HTR-8/SVneo (cell line): ENCODE measurements at places on chromosomes 5 and 9.

DNA sequence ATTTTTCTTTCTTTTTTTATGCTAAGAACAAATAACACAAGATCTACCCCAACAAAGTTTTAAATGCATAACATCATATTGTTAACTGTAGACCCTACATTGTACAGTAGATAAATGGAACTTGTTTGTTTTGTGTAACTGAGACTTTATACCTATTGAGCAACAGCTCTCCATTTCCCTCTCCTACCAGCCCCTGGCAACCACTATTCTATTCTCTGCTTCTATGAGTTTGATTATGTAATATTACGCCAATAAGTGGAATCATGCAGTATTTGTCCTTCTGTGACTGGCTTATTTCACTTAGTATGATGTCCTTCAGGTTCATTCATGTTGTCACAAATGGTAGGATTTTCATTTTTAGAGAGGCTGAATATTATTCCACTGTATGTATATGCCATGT lies 308.2 kb upstream of the PRR16 start:
- DNase-seq: no peak

DNA sequence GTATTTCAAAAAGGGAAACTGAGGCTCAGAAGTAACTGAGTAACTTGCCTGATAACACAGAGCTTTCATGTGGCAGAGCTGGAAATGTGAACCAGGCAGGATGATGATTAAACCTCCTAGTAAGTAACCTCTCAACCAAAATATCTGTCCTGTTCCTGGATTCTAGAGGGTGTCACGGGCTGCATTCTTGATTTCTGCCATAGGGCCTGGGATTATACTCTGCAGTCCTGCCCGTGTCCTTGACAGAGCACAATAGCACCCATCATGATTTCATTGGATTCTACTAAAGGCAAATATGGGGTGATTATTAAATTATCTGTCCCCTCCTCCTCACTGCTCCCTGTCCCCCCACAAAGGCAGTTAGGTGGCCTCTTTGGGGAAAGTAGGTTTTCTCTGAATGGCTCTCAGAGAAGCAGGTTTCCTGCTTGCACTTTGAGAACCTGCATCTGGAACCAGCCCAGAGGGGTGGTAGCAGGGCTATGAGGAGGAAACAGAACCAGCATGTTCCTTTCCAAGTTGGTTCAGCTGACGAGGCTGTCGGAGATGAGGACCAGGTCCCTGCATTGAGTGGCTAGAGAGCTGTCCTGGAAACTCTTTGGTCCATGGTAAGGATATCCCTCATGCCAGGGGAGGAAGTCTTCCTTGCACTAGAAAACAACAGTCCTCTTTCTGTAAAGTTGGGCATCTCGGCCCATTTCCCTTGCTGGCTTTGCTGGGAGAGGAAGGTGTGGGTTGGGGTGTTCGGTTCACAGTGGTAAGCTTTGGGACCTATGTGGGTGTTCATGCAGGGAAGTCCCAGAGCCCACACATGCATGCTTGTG lies 36.6 kb downstream of the PPARGC1B start:
- no peak for DNase-seq

GRCh38 chr5:170640731-170641588 lies 137.1 kb downstream of the KCNIP1 start:
- DNase-seq: no peak

GRCh38 chr9:111940697-111941096 lies 44.1 kb downstream of the UGCG start:
- no peak for DNase-seq

DNA sequence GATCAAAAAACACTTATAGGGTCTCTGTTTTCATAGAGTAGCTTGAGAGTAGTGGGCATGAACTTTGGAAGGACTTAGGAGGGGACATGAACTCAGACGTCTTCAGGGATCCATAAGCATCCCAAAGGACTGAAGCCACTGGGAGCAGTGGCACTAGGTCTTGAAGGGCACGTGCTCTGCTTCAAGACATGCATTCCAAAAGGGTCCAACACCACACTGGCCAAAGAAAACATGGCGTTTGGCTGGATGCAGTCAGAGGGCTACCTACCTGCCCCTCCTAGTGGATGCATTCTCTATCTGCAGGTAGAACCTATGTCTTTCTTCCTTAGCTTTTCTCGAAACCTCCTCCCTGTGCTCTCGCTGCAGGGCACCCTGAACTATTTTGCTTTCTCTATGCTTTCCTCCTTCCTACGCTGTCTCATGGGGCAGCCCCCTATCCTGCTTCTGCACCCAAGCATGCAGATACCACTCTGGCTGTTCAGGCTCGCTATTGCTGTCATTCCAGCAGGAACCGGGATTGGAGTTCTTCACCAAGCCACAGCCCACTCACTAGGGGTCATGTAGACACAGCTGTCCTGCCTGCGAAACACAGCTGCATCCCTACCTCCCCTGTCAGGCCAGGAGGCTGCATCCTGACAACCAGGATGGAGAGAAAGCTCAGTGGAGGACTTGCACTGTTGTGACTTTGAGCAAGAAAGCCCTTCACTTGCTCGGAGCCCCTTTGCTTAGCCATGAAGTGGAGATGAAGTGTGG lies 11.9 kb downstream of the FAM240B start:
- no peak for DNase-seq

GRCh38 chr9:20624201-20625002 lies 2.1 kb upstream of the MLLT3 start:
- DNase-seq: peak; percentile 21

- peak; percentile 45 for DNase-seq
Measured at GRCh38 chr5:56900858-56901578, 8.4 kb upstream of the SETD9 start.

GRCh38 chr5:180463216-180463900 lies 30.8 kb upstream of the CNOT6 start:
- DNase-seq: no peak

- DNase-seq: no peak
Measured at GRCh38 chr5:95669985-95670384, 12.8 kb downstream of the SPATA9 start.

GRCh38 chr9:114238891-114239875 lies 83.7 kb upstream of the ORM1 start:
- DNase-seq: no peak

- DNase-seq: no peak
Measured at GRCh38 chr9:93826209-93826608, 128.9 kb downstream of the BARX1 start.

- no peak for DNase-seq
Measured at GRCh38 chr9:31372799-31373587, 1011.5 kb upstream of the ACO1 start.

- DNase-seq: no peak
Measured at GRCh38 chr5:128708841-128709240, 170.8 kb upstream of the FBN2 start.

DNA sequence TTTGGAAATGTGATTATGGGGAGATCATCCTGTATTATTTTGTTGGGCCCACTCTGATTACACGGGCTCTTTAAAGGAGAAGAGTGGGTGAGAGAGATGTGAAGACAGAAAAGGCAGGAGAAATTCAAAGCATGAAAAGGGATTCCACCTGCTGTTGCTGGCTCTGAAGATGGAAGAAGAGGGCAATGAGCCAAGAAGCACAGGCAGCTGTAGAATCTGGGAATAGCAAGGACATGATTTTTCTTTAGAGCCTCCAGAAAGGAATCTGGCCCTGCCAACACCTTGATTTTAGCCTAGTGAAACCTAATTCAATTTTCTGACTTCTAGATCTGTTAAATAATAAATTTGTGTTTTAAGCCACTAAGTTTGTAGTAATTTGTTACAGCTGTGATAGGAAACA lies 11.3 kb downstream of the C9 start:
- no peak for DNase-seq

- DNase-seq: no peak
Measured at GRCh38 chr9:123960366-123960765, 30.4 kb upstream of the DENND1A start.

- no peak for DNase-seq
Measured at GRCh38 chr5:171574376-171574775, 154.9 kb downstream of the FGF18 start.

GRCh38 chr9:137128862-137129455 lies 10.0 kb upstream of the GRIN1 start:
- DNase-seq: no peak

- no peak for DNase-seq
Measured at GRCh38 chr9:19615036-19615624, 173.7 kb downstream of the SLC24A2 start.

- DNase-seq: peak; percentile 84
Measured at GRCh38 chr5:168712280-168712924, 133.2 kb upstream of the PANK3 start.

DNA sequence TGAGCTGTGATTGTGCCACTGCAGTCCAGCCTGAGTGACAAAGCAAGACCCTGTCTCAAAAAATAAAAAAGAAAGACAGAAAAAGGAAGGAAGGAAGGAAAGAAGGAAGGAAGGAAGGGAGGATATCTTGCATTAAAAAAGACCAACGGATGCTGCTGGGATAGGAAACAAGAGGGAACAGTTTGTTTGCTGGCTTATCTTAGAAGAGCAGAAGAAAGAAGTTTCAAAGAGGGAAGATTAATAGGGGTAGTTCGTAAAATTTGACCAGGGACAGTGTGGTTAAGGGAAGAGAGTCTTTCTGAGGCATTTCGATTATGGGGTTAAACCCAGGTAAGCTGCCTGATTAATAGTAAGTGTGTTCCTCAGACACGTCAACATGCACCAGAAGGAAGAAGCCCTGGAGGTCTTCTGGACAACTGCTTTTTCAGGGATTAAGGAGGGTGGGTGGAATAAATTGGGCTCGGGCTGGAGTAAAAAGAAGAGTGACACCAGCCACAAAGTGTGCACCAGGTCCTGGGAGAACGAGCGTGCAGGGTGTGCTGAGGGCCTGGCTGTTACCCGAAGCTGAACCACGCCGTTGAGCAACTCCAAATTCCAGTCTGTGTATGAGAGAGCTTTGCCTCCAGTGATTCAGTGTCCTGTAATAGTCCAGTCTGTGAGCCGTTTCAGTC lies 24.8 kb downstream of the FYB1 start:
- DNase-seq: peak; percentile 43

GRCh38 chr5:135445306-135445985 lies 1.7 kb downstream of the DCANP1 start:
- DNase-seq: no peak

- DNase-seq: peak; percentile 83
Measured at GRCh38 chr9:98118640-98119601, at the start of gene TRIM14. Gene TRIM14, minus strand, starts transcription at chr9:98119222. Its CDS starts 34 bp downstream, at chr9:98119188.

DNA sequence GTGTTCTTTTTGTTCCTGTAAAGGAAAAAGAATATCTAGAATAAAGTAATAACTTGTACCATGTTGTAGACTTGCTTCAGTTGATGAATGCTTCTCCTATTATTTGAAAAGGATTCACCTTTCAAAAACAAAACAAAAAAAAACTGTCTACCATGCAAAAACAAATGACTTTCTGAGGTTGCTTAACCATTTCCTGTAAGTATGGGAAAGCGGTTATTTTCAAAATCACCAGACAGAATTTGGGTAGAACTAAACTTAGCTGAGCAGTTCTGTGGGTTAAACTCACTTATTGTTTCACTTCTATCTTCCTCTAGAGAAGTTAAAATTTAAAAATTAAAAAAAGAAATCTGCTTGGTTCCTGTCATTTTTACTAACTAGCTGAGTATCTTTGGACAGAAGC lies 25.2 kb downstream of the LNPEP start:
- DNase-seq: no peak

DNA sequence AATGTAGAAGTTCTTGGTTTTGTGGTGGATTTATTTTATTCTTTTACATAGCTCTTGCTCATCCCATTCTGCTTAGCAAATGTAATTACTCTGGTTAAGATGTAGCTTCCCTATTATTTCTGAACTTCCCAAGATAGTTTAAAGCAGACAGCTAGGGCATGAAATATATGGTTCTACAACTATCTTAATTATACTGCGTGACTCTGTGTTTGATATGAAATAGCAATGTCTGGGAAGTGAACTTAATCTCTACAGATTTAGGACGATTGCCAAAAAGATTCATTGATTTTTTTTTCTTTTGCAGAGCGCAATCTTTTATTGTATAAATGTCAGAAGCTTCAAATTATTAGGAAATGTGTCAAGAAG lies 529.3 kb upstream of the ZNF608 start:
- no peak for DNase-seq

DNA sequence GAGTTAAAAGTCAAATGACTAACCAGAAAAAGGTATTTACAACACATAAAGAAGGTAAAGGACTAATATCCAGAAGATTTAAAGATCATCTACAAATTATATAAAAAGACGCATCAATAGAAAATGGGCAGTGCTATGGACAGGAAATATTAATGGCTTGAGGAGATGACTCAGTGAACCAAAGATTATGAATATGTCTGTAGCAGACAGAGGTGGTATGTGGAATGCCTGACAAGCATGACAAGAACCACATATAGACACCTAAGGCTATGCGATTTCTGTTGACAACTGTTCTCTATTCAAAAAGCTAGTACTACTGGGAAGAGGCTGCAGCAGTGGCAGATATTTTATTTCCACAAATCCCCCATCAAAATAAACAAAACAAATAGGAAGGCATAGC lies 177.0 kb upstream of the SH3GL2 start:
- no peak for DNase-seq

GRCh38 chr9:114869845-114870244 lies 60.5 kb downstream of the TNFSF8 start:
- DNase-seq: no peak

GRCh38 chr9:3043369-3043768 lies 199.5 kb upstream of the PUM3 start:
- DNase-seq: peak; percentile 9

- no peak for DNase-seq
Measured at GRCh38 chr5:161246749-161247148, 299.8 kb downstream of the GABRB2 start.

DNA sequence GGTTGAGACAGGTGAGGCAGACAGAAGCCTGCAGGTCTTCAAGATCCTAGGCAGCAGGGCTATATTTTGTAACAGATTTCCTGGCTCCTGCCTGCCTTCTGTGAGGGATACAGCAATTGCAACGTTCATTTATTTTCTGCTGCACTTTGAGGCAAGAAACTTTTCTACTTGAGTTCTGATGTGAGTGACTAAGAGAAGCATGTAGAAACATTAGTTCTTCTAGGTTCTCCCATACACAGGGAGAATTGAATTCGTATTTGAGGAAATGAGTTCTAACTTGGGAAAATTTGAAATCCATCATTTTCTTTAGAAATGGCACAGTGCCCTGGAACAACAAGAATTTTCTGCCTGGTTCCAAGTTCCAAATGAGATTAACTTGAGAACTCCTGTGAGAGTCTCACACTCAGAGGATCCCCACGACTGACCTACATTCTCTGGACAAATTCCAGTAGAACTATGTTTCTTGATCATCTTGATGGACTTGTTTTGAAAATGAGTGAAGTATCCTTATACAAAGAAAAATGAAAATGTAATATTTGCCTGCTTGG lies 15.0 kb downstream of the MAMDC2 start:
- DNase-seq: no peak

GRCh38 chr9:2691212-2691611 lies 26.1 kb upstream of the KCNV2 start:
- no peak for DNase-seq
